ENCODE measurements at places on chromosomes 6 and 20. TPM values are rescaled to one million over a fixed set of nuclear protein-coding genes. Genes with fewer than 3 reads are reported as not detected.

NAA20 gene
- 65.6 TPM for total RNA-seq

SOX18 gene
- total RNA-seq, result 18.7 TPM

EYS gene
- not detected for total RNA-seq

DNA sequence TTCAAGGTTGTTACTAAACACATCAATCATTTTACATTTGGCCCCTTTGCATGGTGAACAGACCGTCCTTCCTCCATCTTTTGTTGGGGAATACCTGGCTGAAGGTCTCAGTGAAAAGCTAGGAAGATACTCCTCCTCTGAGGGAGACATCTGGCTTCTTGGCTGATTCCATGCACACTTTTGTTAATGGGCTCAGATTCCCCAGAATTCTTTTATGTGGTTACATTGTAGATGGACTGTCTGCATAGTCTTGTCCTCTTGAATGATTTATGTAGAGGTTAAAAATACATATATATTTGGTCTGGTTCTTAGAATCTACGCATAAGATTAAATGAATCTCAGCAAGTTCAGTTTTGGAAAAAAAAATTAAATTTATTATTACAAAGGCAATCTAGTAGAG lies 167.0 kb downstream of the EYA4 start:
- H3K27me3 ChIP-seq, result no peaks in the 10 kb centered on the region
- no peak overlapping the region for H3K27ac ChIP-seq
- H3K4me3 ChIP-seq, result no peak overlapping the region
- no peaks in the 10 kb centered on the region for H3K4me1 ChIP-seq

DNA sequence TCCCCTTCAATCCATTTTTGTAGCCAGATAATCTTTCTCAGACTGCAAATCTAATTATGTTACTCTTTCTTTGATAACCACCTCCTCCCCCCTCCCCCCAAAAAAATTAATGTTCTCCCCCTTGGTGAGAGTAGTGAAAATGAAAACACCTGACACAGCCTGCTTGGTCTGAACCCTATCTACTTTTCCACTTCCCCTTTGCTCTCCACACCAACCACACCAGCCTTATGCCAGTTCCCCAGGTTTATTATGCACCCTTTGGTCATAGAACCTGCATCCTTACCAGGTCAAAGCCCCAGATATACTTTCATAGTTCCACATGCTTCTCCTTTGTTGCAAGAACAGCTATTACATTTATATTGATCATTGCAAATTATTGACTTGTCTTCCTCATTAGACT lies 19.4 kb downstream of the PFDN4 start:
- H3K27ac ChIP-seq, result no peak overlapping the region
- H3K36me3 ChIP-seq, result no peaks in the 10 kb centered on the region
- 0 out of 2 replicates have a peak, but pooled peaks cover under 1% of the 10 kb centered on the region for H3K4me1 ChIP-seq
- H3K4me3 ChIP-seq, result no peak overlapping the region
- no peak for DNase-seq

- H3K4me3 ChIP-seq, result no peak overlapping the region
- no peaks in the 10 kb centered on the region for H3K27me3 ChIP-seq
- no peak overlapping the region for H3K27ac ChIP-seq
Measured at GRCh38 chr6:162605881-162606280, 121.7 kb downstream of the PRKN start.

- DNase-seq, result peak; percentile 69
- no peaks in the 10 kb centered on the region for H3K27me3 ChIP-seq
- peak overlapping the region; percentile 65 for H3K27ac ChIP-seq
- no peaks in the 10 kb centered on the region for H3K4me1 ChIP-seq
- H3K36me3 ChIP-seq, result no peaks in the 10 kb centered on the region
Measured at GRCh38 chr20:35619196-35620095, 3.8 kb downstream of the SPAG4 start.

Measured in Panc1 (cell line).